ENCODE measurements at places on chromosomes 16 and 17.

DNA sequence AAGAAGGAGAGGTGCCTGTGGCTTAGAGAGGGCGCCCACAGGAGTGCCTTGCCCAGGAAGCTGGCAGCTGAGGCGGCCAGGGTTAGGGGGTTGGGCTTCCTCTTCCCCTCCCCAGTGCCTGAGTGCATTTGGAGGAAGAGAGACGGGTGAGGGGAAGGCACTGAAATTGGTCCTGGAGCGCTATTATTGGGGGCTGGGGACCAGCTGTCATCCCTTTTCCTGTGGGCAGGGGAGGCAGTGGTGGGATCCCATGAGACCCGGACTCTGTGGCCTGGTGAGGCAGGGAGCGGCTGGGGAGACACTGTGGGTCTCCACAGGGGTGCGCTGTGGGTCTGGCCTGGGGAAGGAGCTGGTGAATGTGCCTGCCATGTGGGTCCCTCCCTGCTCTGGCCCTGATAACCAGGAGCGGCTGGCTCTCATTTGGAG lies 259.7 kb downstream of the SEC14L1 start:
- DNase-seq, result peak; percentile 79

DNA sequence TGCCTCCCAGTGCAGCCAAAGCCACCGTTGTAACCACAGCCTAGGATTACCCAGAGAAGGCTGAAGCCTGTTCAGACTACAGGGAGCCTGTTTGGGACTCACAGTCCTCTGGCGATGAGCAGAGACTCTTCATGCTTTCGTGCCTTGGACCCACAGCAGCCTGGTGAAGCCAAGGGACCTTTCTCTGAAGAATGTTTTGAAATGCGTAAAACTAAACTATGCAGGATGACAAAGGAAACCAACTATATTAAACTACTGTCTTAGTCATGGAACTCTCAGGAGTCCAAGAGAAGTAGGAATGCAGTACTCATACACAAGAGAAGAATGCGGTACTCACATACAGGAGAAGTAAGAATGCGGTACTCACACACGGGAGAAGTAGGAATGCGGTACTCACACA lies 20.9 kb downstream of the ABR start:
- no peak for DNase-seq

- no peak for DNase-seq
Measured at GRCh38 chr17:15262291-15263205, 2.6 kb downstream of the PMP22 start.

DNA sequence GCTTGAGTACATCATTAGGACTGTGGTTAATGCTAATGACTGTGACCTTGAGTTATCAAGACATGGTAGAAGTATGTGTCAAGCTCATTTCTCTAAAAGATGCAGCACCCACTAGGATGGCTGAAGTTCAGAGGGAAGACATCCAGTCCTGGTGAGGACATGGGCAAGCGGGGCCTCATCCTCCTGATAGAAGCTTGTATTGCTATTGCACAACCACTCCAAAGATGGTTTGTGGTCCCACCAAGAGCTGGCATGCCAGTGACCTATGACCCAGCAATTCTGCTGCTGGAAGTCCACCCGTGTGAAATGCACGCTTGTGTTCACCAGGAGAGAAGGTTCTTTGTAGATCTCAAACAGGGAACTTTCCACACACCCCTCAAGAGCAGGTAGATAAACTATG lies 14.2 kb downstream of the SOX8 start:
- DNase-seq, result no peak

DNA sequence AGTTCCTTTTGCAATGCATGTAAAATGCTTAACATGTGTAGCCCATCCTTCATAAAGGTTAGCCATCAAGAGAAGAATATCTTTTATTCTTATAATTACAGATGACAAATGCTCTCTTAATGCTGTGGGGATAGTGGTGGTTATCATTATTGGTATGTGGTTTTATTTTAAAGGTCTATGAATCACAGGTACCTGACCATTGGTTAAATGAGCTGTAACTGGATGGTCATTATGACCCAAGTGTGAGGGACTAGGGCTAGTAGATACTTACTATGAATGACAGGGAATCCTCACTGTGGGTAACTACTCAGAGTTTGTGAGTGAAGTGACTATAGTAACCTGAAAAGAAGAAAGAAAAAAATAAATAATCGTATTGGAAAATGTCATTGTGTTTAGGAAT lies 78.8 kb downstream of the CDRT15 start:
- DNase-seq, result no peak

DNA sequence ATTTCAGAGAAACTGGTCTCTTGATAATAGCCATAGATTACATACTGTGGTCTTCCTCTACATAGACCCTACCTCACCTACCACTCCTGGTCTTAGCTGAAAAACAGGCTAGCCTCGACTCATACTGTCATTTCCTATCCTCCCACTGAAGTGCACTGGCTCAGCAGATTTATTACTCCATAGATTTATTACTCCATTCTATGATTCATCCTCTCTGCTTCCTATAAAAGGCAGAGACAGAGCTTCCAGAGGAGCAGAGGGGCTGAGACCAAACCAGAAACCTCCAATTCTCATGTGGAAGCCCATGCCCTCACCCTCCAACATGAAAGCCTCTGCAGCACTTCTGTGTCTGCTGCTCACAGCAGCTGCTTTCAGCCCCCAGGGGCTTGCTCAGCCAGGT lies at the start of gene CCL7:
Gene CCL7 (plus strand): TSS at position 253 of the 400 bp plus-strand sequence. CDS start 70 bp downstream, at position 323.
- no peak for DNase-seq

DNA sequence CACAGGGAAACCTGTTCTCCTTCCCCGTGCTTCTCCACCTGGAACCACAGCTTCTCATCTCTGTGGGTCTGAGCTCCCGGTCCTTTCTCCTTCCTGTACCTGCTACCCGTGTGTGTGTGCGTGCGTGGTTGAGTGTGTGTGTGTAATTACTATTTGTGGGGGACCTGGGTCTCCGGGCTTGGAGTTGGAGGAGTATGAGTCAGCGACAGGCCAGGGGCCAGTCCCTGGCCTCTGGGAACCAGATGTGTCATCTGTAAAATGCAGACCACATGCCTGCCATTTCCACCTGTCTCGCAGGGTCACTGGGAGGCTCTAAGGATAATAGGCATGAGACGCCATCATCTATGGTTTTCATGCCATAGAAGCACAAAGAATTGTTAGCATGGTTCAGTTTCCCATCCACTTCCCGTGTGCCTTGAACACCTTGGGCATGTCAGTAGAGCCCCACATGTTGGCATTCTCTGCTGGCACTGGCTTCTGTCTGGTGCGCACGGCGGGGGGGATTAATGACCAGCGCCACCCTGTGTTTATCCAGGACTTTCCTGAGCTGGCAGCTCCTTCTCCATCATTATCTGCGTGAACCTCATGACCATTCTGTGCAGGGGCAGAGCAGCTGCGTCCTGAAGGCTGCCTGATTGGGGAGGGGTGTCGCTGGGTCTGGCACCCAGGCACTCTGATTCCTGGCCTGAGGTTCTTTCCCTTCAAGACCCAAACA lies 1.5 kb downstream of the ZNF205 start:
- DNase-seq, result no peak

- no peak for DNase-seq
Measured at GRCh38 chr17:39889200-39889599, 21.2 kb downstream of the ZPBP2 start.

- DNase-seq, result no peak
Measured at GRCh38 chr16:86343796-86344585, 166.3 kb upstream of the FOXF1 start.

GRCh38 chr16:89319886-89320781 lies 102.6 kb downstream of the ZNF778 start:
- peak; percentile 31 for DNase-seq

- DNase-seq, result no peak
Measured at GRCh38 chr16:86251682-86252081, 258.6 kb upstream of the FOXF1 start.

GRCh38 chr16:64872101-64872500 lies 249.8 kb downstream of the CDH11 start:
- DNase-seq, result no peak
